Adrenal gland (tissue), 19 donors: ENCODE measurements at places on chromosomes 6 and 20. TPM values are rescaled to one million over a fixed set of nuclear protein-coding genes. Genes with fewer than 3 reads are reported as not detected.

- DNase-seq, result no peak
Measured at GRCh38 chr6:44699851-44700250, 312.3 kb downstream of the CDC5L start.

NR2E1 gene
- not detected for total RNA-seq

- DNase-seq, result no peak
Measured at GRCh38 chr6:145539831-145540230, 195.5 kb downstream of the EPM2A start.

- no peak for DNase-seq
Measured at GRCh38 chr20:15265581-15266309, 928.3 kb upstream of the FLRT3 start.

DNA sequence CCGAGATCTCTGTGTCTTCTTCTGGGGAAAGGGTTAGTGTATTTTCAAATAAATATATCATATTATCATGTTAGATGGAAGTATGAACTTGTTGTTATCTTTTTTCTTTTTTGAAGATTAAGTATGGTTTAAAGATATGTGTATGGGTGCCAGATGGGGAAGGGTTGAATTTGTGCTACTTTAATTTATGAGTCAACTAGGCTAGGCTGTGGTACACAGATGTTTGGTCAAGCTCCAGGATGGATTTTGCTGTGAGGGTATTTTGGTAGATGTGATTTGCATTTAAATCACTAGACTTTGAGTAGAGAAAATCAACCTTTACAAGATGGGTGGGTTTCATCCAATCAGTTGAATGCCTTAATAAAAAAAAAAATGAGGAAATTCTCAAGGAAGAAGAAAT, 886.6 kb upstream of the ADGRB3 start:
- DNase-seq, result no peak

- no peak for DNase-seq
Measured at GRCh38 chr20:49398401-49399144, 83.9 kb downstream of the KCNB1 start.

DNA sequence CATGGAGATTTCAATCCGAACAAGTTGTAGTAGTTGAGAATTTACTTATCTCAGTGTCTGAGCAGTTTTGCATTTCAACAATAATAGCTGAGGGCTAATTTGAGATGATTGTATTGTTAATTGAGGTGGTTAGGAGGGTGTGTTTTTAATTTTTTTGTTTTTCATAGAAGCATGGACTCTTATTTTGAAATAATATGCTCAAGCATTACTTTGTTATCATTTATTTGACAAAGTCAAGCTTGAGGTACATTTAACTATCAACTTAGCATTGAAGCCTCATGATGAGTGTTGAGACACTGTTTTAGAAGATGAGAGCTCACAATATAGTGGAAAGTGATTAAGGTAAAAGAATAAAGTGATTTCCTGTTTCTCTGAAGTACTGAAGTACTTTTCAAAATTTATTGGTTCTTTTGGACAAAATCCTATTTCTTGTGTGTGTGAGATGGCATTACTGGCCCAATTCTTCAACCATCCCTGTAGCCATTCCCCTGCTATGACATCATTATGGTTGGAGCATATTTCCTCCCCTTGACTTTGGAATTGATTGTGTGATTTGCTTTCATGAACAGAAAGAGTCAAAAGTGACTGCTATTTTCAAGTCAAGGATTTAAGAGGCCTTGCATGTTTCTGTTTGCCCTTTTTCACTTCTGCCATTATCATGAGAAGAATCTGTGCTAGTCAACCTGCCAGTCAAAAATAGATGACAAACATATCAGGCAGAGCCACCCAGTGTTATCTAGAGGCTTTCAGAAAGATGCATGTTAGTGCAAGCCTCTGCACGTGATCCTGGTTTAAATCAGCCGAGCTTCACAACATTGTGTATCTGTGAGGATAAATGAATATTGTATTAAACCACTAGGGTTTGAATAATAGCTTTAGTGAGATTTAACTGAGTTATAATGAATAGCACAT, 1112.3 kb upstream of the CITED2 start:
- no peak for DNase-seq

- no peak for DNase-seq
Measured at GRCh38 chr6:2947445-2947844, 23.9 kb downstream of the SERPINB6 start.

GRCh38 chr20:13420625-13421024, 199.6 kb downstream of the ISM1 start:
- DNase-seq, result no peak

DNA sequence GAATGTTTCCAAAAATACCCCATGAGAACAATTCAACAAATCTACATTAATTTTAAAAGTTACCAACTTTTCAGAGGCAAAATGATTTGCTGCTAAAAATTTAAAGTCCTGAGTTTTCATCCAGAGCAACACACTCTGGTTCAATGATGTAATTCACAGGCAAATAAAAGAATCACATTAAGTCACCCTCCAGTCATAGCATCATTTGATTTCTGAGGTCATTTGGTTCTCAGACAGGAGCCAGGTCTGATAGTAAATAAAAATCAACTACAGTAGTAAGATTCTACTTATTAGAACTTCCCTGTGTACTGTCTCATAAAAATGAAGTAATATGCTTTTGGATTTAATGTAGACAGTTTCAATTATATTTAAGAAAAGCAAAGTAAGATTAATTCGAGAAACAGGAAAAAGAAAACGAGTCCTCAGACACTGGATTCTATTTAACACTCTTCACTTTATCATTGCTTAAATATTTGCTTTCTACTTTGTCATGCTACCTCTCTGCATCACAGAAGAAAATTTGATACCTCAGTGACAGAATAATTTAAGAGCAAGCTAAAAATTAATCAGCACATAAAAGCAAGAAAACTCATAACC, 25.8 kb downstream of the MAP7 start:
- no peak for DNase-seq

- DNase-seq, result peak; percentile 58
Measured at GRCh38 chr6:68634726-68635411, at the start of gene ADGRB3. TSS of gene ADGRB3 (plus strand) at chr6:68635282. CDS start at chr6:68638676, 3,394 bp downstream.
